Peyer's patch (tissue), 4 donors: ENCODE measurements at places on chromosomes 16 and 17. TPM values are rescaled to one million over a fixed set of nuclear protein-coding genes. Genes with fewer than 3 reads are reported as not detected.
A peak's percentile ranks its signal among the peaks of the same experiment; 100 is the strongest.

- H3K4me1 ChIP-seq: no peaks in the 10 kb centered on the region
- H3K27ac ChIP-seq: no peak overlapping the region
- H3K27me3 ChIP-seq: no peaks in the 10 kb centered on the region
- H3K36me3 ChIP-seq: no peaks in the 10 kb centered on the region
Measured at GRCh38 chr16:78425891-78426510, 326.5 kb downstream of the WWOX start.

DNA sequence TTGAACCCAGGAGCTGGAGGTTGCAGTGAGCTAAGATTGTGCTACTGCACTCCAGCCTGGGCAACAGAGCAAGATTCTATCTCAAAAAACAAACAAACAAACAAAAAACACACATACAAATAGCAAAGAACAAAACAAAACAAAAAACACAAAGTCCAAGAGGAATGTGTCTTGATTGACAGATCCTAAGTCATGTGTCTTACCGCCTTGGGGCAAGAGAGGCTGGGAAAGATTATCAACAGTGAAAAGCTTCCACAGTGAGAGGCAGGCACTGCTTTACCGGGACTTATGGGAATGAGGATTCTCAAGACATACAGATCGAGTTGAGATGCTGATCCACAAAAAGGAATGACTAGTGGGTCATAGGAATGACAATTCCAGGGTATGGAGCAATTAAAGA is 62.7 kb upstream of the GAS7 start:
- no peaks in the 10 kb centered on the region for H3K27me3 ChIP-seq
- DNase-seq: no peak
- no peaks in the 10 kb centered on the region for H3K4me1 ChIP-seq
- H3K27ac ChIP-seq: no peak overlapping the region
- H3K36me3 ChIP-seq: no peaks in the 10 kb centered on the region
- no peak overlapping the region for H3K4me3 ChIP-seq

DNA sequence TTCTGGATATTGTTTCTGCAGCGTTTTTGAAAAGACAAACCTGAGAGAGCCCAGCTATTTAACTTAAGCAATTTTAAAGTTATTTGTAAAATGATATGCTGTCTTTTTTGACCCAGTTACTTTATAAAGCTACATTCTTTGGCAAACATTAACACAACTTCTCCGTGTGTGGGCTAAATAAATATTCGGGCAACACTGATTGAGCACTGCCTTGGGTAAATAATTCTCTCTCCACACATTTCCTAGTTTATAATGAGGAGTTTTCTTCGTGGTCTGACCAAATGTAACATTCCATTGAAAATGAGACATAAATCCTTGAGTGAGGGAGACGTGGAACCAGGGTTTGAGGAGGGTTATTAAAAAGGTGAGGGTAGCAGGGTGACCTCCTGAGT is 142.8 kb downstream of the WWOX start:
- H3K27me3 ChIP-seq: no peaks in the 10 kb centered on the region
- DNase-seq: no peak
- no peaks in the 10 kb centered on the region for H3K4me1 ChIP-seq

FNDC8 gene
- not detected for total RNA-seq

- H3K36me3 ChIP-seq: no peaks in the 10 kb centered on the region
- H3K4me1 ChIP-seq: no peaks in the 10 kb centered on the region
- no peak overlapping the region for H3K4me3 ChIP-seq
- DNase-seq: no peak
- no peaks in the 10 kb centered on the region for H3K27me3 ChIP-seq
- no peak overlapping the region for H3K27ac ChIP-seq
Measured at GRCh38 chr16:11655655-11656054, 12.6 kb upstream of the SNN start.

SLFN14 gene
- total RNA-seq: not detected

DNA sequence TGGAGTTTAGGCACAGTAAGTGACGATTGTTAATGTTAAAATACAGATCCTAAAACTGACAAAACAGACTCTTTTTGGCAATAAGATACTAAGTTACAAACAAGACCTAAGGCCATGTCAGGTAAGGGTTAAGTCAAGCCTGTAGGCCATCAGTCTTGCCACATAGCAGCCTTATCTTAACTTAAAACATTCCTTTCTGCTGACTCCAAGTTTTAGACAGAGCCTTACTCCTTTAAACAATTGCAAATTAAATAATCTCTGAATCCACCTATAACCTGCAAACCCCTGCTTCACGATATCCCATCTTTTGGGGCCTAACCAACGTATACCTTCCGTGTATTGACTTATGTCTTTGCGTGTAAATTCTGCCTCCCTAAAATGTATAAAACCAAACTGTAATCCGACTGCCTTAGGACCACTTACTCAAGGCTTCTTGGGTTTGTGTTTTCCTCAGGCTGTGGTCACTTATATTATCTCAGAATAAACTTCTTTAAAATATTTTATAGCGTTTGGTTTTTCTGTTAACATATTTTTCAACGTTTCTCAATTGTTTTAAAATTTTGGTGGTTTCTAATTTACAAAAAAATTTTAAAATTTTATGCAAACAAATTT is 64.4 kb downstream of the EFCAB5 start:
- H3K27ac ChIP-seq: no peak overlapping the region
- no peaks in the 10 kb centered on the region for H3K27me3 ChIP-seq
- H3K4me3 ChIP-seq: no peak overlapping the region
- no peak for DNase-seq

DNA sequence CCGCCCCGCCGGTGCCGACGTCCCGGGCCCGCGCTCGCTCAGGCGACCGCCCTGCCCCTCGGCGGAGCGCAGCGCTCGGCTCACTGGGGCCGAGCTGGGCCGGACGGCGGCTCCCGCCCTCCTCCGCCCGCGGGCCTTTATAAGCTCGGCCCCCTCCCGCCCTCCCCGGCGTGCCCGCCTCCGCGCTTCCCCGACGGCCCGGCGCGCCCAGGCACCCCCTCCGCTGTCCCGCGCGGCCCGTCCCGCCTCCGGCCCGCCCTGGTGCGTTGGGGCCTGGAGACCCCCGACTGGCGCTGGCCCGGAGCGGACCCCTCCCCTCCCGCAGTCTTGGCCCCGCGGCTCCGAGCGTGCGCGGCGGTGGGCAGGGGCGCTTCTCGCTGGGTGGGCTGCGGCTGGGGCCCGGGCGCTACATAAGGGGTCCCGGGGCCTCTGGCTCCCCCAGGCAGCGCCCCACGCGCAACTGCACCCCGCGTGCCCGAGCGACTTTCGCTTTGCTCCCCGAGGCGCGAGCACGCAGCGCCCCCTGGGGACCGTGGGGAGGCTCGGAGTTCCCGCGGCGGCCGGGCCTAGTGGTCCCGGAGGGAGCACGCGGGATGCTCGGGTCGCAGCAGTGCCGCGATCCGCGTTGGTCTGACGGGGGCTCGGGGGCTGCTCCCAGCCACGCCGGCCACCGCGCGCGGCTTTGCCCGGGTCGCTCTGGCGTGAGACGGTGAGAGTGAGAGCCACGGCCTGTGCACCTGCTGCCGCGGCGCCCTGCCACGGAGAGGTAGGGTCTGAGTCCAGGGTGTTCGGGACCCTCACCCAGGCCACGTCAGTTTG is at the start of gene PIEZO1:
Gene PIEZO1, minus strand, starts transcription at position 115 of the 819 bp plus-strand sequence. CDS start 256 bp downstream, outside the sequence.
- H3K36me3 ChIP-seq: no peaks in the 10 kb centered on the region
- H3K27me3 ChIP-seq: no peaks in the 10 kb centered on the region
- H3K4me1 ChIP-seq: peaks cover 29% of the 10 kb centered on the region

DNA sequence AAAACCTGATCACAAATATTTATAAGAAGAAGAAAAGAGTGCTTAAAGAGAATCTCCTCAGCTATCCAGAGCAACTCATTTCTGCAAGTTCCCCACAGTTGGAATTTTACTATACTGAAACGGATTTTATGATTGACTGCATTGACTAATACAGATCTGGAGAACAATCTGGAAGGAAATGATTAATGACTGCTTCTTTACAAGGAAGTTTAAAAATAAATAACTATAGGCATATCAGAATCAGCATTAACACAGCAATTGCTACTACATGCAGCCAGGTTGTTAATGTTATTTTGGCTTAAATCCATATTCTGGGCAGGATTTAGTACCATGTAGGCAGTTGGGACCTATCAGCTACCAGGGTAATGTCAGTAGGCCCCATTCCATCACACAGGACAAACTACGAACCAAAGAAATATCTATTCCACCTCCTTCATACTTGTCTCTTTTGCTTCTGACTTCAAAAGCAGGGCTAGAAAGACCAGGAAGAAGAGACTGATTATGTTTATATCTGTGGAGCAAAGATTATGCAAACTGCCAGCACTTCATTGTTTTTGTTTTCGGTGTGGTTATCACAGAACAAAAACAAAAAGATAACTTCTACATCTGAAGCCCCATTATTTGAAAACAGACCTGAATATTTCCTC is 3.9 kb downstream of the SKAP1 start:
- H3K36me3 ChIP-seq: no peaks in the 10 kb centered on the region
- no peak for DNase-seq
- H3K4me1 ChIP-seq: peaks cover 7% of the 10 kb centered on the region
- no peaks in the 10 kb centered on the region for H3K27me3 ChIP-seq
- no peak overlapping the region for H3K27ac ChIP-seq

DNA sequence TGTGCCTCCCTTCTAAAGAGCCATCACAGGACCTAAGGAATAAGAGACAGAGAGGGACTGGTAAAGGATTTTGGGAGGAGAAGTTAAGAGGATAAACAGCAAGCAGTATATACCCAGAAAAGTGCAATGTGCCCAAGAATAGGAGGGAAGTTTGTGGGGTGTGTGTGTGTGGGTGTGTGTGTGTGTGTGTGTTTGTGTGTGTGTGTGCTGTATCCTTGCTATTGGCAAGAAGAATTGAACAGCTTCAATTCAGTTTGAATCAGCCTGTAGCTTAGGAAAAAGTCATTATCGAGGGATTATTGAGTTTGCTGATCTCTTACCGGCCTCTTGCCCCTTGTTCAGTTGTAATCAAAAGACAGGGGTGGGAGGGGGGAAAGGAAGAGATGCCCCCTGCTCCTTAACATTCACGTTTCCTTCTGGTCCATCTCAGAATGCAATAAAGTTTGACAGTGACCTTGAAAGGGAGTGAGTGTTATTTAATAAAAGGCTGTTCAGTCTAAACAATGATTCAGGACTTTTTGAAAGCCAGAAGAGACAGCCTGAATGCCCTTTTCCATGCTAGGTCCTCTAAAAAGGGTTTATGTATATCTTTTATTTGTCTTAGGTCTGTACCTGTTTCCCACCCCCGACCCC is 23.9 kb upstream of the MAPT start:
- no peaks in the 10 kb centered on the region for H3K36me3 ChIP-seq
- H3K4me1 ChIP-seq: no peaks in the 10 kb centered on the region
- no peak overlapping the region for H3K27ac ChIP-seq
- no peaks in the 10 kb centered on the region for H3K27me3 ChIP-seq
- H3K4me3 ChIP-seq: no peak overlapping the region
- no peak for DNase-seq

TVP23B gene
- total RNA-seq: 31.9 TPM

GRCh38 chr17:11242411-11242810 is 1.4 kb downstream of the SHISA6 start:
- no peak overlapping the region for H3K4me3 ChIP-seq
- H3K36me3 ChIP-seq: no peaks in the 10 kb centered on the region
- DNase-seq: no peak
- no peaks in the 10 kb centered on the region for H3K27me3 ChIP-seq
- H3K4me1 ChIP-seq: no peaks in the 10 kb centered on the region
- no peak overlapping the region for H3K27ac ChIP-seq

DNA sequence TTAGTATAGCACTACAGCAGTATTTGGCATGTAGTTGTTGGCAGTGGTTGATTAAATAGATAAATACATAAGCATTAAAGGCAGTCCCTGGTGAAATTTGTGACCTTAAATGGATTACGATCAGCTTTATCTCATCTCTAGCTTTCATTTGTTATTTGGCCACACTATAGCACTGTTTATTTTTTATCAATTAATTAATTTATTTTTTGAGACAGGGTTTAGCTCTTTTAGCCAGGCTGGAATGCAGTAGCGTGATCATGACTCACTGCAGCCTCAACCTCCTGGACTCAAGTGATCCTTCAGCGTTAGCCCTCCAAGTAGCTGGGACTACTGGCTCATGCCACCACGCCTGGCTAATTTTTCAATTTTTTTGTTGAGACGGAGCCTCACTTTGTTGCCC is 18.7 kb upstream of the ARHGAP17 start:
- H3K4me3 ChIP-seq: no peak overlapping the region
- no peak for DNase-seq
- peaks cover 11% of the 10 kb centered on the region for H3K4me1 ChIP-seq
- H3K27me3 ChIP-seq: no peaks in the 10 kb centered on the region
- H3K27ac ChIP-seq: no peak overlapping the region
- H3K36me3 ChIP-seq: no peaks in the 10 kb centered on the region

- H3K27ac ChIP-seq: no peak overlapping the region
- H3K36me3 ChIP-seq: no peaks in the 10 kb centered on the region
- no peak for DNase-seq
Measured at GRCh38 chr17:29107933-29108822, 65.2 kb downstream of the PIPOX start.

DNA sequence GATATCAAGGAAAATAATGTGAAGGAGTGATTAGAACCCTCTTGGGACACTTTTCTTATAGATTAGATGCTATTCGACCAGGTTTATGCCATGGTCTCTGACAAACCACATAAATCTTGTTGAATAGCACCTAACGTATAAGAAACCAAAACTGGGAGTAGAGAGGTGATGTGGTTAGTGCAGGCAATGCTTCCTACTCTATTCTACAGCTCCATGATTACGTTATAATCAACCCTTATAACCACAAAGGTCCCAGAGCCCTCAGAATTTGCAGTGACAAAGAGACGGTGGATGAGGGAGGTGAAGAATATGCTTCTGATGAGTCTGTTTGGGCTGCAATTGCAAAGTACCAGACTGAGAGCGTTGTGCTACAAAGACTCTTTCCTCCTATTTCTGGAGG is 78.4 kb downstream of the ARHGAP44 start:
- no peaks in the 10 kb centered on the region for H3K36me3 ChIP-seq
- no peak for DNase-seq
- no peak overlapping the region for H3K27ac ChIP-seq
- no peaks in the 10 kb centered on the region for H3K4me1 ChIP-seq
- H3K4me3 ChIP-seq: no peak overlapping the region
- no peaks in the 10 kb centered on the region for H3K27me3 ChIP-seq

DNA sequence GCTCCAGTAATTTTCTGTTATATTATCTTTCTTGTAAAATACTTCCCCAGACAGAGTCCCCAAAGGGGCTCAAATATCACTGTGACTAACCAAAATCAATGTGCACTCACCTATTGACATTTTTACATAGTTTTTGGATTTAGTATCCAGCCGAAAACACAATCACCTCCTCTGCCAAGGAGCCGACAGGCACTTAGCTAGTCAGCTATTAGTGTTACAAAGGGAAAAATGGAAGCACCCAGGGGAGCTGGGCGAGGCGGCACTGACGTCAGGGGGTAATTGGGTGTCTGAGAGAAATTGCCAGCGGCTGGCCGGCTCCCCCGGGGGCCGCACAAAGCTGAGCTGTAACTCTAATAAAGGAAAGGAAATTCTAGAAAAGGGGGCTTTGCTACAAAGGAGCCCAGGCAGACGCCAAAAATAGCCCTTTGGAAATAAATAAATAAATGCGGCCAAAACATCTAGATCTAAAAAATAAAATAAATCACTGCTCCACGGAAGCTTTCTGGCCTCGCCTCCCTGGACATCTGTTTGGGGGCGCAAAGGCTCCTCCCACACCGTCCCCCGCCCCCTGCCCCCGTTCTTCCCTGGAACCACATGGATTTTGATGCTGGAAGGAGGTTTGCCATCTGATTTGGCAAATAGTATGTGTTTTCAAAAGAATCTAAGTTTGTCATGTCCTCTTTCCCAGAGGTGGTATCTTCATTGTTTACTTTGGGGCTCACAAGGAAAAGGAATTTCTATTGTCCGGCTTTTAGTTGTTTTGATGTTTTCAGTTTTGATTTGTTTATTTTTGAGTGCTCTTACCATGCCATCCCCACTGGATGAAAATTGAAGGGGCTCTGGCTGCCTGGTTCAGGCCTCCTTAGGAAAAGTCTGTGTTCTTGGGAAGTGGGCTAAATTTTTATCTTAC is 156.7 kb downstream of the ZNF423 start:
- peak overlapping the region; percentile 6 for H3K27ac ChIP-seq
- no peak for DNase-seq
- no peaks in the 10 kb centered on the region for H3K4me1 ChIP-seq
- no peaks in the 10 kb centered on the region for H3K36me3 ChIP-seq
